ENCODE measurements at places on chromosomes 12 and 14.

DNA sequence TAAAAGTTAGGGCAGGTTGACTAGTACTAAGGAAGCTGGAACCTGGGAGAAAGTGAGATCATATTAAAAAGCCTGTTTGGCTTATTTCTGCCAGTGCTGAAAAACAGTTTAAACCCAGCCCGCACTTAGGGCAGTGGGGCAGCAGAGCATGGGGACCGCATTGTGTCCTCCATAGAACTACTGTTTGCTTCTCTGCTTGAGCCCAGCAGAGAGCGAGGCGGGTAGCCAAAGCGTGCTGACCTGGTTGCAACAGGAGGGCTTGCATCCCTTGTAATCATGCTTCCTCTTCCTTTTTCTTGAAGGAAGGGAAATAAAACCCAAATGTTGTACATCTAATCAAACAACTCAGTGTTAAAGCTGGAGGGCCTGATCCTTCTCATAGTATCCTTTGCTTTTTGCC is 82.5 kb upstream of the HOXC13 start:
- DNase-seq = no peak

DNA sequence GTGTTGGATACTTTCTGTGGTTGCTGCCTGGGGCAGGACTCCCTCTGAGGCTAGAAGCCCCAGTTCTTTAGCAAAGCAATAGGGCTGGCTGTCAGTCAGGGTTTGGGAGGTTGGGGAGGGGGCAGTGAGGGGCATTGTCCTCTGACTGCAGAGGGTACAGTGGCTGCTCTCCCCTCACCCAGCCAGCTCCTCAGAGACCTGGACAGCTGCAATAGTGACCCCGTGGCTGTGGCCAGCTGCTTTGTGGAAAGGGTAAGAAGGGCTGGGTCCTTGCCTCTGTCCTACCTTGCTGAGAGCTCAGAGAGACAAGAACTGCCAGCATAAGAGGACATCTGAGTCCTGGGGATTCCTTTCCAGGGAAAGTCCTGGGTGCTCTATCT is 25.8 kb downstream of the PLEKHG3 start:
- DNase-seq = no peak

DNA sequence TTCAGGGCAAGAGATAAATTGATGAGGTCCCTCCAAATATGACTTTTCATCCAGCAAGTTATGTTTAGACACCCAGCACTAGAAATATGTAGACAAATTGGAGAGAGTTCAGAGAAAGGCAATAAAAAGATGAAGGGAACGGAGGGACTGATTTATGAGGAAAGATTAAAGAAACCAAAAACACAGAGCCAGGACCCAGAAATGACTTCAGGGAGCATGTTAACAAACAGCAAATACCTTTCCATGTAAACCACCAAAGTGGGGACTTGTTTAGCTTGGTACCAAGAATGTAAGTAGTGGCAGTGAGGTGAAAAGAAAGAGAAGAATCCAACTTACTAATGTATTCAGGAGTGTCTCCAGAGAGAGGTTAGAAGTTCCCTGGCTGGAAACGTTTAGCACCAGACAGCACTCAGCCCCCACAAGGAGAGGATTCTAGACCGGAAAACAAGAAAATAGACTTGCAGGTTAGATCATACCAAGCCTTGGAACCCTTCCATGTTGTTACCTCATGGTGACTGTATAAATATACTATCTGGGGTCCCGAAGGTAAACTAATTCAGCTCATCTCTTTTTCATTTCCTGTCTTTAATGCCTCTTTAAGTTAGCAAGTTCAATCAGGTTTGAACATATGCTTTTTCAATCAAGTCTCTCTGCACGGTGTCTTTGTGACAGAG is 79.2 kb downstream of the TBC1D30 start:
- DNase-seq = no peak

DNA sequence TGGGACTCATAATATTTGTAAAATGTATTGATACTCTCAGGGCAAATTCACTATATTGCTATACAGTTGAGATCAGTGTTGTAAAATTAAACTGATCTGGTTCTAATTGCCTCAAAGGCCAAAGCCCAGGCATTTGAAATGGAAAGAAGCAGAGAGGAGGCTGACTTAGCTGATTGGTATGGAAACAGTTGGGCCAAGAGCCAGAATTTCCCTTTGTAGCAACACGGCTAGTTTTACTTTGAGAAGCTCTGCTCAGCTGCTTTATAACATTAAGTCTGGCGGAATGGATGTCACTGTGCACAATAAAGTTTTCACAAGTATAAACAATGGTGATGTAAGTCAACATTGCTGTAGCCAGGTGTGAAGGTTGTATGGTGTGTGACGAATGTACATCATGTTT is 186.4 kb downstream of the MSRB3 start:
- no peak for DNase-seq

GRCh38 chr12:24045816-24046257 is 96.4 kb upstream of the SOX5 start:
- DNase-seq = no peak

- DNase-seq = peak; percentile 15
Measured at GRCh38 chr12:13179211-13180074, 17.1 kb upstream of the EMP1 start.

- no peak for DNase-seq
Measured at GRCh38 chr12:79127271-79127751, 262.7 kb downstream of the SYT1 start.

DNA sequence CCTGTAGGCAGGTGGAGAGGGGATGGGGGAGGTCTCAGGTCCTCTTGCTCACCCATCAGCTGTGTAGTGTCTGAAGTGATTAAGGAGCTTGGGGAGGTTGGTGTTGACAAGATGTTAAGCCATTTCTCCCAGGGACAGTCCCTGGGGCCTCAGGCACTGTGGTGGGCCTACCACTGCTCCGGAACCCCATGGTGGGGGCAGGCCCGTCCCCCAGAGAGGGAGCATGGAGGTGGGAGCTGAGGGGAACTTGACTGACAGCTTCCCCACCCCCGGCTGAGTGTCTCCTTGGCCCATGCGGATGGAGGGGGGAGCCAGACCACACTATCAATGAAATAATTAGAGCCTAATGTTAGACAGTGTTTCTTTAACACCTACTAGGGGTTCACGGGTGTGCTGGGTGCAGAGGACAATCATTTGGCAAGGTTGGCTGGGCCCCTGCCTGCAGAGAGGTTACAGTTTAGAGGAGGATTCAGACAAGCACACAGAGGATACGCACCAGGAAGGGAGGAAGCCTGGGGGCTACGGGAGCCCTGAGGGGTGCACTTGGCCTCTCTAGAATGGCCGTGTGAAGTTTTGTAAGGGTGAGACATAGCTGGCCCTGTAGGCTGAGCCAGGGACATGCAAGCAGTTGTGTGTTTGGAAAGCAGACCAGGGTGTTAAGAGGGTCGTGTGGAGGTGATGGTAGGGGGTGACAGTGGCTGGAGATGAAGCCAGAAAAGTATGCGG is 19.3 kb upstream of the KRT80 start:
- DNase-seq = no peak

GRCh38 chr14:36217732-36218131 is 41.2 kb upstream of the PTCSC3 start:
- DNase-seq = no peak

- no peak for DNase-seq
Measured at GRCh38 chr12:107895966-107896365, 121.5 kb downstream of the ASCL4 start.

DNA sequence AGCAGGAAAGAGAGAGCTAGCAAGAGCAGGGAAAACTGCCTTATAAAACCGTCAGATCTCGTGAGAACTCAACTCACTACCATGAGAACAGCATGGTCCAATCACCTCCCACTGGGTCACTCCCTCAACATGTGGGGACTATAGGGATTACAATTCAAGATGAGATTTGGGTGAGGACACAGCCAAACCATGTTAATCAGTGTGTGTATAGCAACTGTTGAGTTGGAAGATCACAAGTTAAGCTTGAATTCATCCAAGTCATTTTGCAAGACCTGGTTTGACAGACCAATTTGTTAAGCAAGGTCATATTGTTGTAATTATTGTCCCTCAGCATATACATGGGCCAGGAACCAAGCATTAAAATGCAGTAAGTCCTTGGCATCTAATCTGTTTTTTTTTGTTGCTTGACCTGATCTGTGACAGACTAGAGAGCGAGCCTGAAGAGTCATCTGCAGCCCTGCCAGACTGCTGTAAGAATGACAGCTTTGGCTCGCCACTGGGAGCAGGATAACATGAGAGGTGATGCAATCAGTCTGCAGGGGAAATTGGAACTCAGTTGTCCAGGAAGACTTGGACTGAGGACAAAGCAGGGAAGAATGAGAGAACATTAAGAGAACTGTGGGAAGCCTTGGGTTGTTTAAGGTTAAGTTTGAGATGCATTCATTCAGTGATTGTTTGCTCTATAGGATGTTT is 297.6 kb upstream of the SEL1L start:
- DNase-seq = no peak

- DNase-seq = peak; percentile 88
Measured at GRCh38 chr12:121776190-121777098, 17.0 kb downstream of the RHOF start.

DNA sequence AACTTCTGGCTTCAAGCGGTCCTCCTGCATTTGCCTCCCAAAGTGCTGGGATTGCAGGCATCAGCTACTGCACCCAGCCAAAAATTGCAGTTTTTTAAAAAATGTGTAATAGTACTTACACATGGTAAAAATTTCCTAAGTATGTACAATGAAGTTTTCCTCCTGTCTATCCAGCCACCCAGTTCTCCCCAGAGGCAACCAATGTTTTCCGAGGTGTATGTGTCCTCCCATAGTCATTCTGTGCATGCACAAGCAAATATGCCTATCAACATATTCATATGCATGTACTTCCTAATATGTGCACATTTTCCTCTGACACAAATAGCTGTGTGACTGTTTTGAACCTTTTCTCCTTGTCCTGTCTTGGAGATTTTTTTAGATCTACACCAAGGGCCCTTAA is 195.0 kb downstream of the SLC5A8 start:
- DNase-seq = no peak

DNA sequence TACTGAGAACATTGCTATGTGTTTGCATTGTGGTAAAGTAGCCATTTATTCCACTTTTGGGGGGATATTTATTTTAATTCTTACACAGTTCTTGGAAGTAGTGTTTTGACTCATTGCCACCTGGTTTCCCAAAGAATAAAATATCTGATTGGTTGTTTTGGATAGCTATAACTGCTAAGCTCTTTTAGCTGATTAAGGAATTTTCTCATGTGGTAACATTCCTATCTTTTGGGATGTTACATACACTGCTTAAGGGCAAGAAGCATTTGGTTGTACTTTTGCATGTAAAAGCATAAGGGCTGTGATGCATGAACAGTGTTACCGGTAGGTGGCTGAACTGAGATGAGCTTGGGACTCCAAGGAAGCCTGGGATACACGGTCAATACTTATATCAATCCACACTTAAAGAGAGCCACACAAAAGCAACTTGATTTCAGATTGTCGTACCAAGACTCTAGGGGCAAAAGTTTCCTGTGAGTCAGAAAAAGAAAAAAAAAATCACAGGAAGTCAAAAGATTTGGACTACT is 71.4 kb upstream of the PRKD1 start:
- DNase-seq = no peak

DNA sequence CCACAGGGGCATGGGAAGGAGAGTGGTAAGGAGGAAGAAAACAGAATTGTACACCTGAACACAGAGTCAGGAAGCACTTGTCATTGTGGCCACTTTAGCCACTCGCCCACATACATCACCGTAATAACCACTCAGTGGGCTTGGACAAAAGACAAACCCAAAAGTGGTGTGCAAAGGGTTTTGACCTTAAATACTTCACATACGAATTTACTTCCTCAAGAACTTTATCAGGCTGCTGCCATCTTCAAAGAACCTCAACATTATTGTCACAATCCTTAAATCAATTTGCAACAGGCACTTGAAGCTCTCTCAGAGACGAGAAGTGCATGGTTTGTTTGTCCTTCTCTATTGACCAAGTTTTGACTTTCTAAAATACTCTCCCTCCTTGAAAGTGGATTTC is 187.3 kb upstream of the EGLN3 start:
- no peak for DNase-seq

GRCh38 chr14:58954901-58955861 is 233.3 kb upstream of the DAAM1 start:
- no peak for DNase-seq

GRCh38 chr12:55065535-55065934 is 45.8 kb downstream of the NEUROD4 start:
- no peak for DNase-seq

DNA sequence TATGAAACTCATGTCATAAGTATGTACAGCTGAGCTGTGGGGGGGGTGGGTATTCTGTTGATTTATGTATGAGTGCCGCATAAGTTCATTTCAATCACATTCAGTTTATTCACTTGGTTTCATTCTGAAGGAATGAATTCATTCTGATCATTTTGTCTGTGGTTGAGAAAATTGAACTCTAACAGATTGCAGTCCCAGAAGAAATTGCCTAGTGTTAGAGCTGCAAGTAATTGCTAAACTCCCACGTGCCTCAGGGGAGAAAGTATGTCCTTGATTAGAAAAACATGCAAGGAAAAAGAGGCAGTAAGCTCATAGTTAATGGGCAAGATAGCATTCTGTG is 442.4 kb upstream of the MGAT4C start:
- DNase-seq = no peak

GRCh38 chr14:70830998-70831781 is 21.9 kb upstream of the MAP3K9 start:
- DNase-seq = no peak

DNA sequence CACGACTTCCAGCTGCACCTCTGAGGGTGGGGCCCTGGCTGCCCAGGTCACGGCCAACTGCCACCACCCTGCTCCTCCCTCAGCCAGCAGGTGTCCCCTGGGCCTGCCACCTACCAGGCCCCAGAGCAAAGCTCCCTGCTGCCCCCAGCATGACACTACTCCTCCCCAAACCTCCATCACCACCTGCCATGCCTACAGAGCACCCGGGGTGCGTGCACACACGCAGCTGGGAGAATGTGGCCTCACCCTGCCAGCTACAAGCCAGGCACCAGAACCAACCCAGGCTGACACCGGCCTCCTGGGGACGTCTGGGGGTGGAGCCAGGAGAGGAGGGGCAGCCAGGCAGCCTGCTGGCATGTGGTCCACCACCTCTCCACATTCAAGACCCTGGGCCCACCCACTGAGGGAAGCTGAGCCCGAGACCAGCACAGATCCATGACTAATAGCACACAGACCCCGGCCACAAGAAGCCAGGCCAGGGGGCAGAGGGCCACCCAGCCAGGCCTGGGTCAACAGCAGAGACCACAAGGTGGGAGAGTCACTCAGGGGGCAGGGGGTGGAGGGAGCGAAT is 3.4 kb downstream of the JAG2 start:
- DNase-seq = no peak

GRCh38 chr12:119340578-119340977 is 6.0 kb downstream of the CCDC60 start:
- DNase-seq = no peak

GRCh38 chr12:69342421-69342820 is 5.8 kb upstream of the LYZ start:
- DNase-seq = no peak

DNA sequence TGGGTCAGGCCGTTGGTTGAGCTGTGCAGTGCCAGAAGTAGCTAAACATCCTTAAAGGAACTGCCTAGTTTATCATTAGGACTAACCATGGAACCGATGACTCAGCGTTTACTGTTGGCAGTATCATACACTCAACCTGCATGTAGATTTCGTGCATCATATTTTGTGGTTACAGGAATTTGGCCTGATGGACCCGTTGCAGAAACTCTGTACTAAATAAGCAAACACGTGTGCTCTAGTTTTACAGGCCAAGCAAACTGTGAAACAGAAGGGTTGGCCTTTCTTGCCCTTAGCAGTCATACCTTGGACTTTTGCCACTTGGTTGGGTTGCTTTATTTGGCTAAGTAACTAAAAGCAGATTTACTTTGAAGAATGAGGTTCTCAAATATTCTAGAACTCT is 35.6 kb downstream of the DGLUCY start:
- no peak for DNase-seq
